ENCODE measurements at places on chromosomes 3 and 15.

DNA sequence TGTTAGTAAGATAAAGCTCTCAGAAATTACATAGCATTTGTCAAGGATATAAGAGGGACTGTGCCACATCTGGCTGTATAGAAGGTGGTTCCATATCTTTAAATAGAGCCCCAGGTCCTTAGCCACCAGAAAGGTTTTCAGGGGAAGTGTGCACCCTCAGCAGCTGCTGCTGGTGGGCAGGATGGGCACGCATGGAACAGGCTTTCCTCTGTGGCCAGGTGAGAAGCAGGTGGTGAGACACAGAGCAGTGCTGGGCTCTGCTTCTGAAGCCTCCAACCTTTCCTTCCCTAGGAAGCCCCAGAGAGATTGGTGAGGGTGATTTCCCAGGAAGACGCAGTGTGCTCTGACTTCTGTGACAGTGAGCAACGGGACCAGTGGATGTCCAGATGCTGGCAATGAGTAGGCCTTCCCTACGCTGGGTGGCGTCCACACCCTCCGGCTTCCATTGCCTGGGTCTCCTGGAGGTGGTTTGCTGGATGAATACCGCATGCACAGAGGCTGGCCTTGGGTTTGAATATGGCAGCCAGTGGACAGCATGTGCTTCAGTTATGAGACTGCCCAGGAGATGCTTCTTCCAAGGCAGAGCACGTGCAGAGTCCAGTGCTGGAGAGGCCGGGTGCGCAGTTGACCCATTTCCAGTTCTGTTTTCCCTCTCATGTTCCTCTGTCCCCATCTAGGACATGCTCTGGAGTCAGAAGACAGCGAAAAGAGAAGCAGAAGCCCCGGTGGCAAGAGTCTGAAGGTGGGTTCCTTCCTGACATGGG lies 52.7 kb upstream of the POLG start:
- no peak for DNase-seq

- no peak for DNase-seq
These were observed 642.6 kb downstream of the SQOR start for GRCh38 chr15:46277451-46277850.

- DNase-seq = no peak
These were observed 49.8 kb downstream of the RUBCN start for GRCh38 chr3:197686899-197687298.

GRCh38 chr3:39101022-39101689 lies 6.3 kb downstream of the GORASP1 start:
- DNase-seq = no peak

DNA sequence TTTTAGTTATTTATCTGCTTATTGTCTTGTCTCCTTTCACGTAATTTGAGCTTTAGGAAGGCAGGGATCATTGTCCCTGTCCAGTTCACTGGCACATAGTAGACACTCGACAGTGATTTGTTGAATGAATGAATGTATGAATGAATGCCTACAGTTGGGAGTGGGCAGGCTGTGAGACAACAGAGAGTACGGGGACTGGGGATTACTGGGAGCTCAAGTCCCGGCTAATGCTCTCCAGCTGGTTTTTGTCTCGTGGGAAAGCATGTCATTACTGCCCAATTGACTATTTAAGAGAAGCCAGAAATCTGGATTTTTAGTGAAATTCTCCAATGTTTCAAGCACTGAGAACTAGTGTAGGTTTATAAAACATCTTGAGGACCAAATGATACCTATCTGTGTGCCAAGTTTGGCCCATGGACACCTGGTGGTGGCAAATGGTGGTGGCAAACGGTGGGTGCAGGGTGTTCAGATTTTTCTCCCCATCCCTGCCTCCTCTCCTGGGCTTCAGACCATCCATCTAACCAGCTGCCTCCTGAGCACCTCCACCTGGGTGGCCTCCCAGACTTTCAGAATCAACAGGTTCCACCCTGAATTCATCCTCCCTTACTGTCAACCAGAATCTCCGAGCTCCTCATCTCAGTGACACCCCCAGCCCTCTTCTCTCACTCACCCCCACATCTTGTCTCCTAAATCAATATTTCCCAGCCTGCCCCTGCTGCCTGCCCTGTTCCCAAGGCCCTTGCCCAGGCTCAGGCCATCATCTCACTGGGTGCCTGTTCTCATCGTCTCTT lies 36.2 kb upstream of the TRH start:
- no peak for DNase-seq

All from GF-D8 (cell line).